Mesothelial cell of epicardium (in vitro differentiated cells): ENCODE measurements at places on chromosomes 1 and 21.
A peak's percentile ranks its signal among the peaks of the same experiment; 100 is the strongest.

GRCh38 chr1:19405761-19406487 is 79.4 kb downstream of the CAPZB start:
- DNase-seq, result no peak

DNA sequence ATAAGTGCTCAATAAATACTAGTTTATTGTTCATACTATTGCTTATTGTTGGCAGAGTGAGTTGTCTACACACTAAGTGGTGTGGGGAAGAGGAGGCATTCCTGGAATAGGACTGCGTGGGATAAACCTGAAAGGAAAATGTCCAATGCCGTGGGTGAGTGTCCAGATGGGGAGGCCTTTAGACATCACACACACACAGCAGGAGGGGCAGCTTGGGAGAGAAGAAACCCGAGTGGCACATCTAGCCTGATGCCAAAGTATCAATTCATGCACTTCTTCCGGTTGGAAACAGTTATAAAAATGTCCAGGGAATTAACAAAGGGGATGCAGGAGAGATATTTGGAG is 27.3 kb downstream of the CCN1 start:
- no peak for DNase-seq

- DNase-seq, result no peak
Observed at GRCh38 chr1:17682400-17682799, 72.7 kb upstream of the ACTL8 start.

GRCh38 chr1:214840356-214840755 is 237.4 kb downstream of the CENPF start:
- no peak for DNase-seq

GRCh38 chr1:22572818-22573217 is 9.5 kb downstream of the EPHA8 start:
- no peak for DNase-seq

- no peak for DNase-seq
Observed at GRCh38 chr1:192633533-192634253, 2.3 kb upstream of the RGS13 start.

GRCh38 chr1:25549273-25550154 is 6.1 kb downstream of the LDLRAP1 start:
- no peak for DNase-seq

- no peak for DNase-seq
Observed at GRCh38 chr1:95406279-95406678, 172.3 kb downstream of the RWDD3 start.

DNA sequence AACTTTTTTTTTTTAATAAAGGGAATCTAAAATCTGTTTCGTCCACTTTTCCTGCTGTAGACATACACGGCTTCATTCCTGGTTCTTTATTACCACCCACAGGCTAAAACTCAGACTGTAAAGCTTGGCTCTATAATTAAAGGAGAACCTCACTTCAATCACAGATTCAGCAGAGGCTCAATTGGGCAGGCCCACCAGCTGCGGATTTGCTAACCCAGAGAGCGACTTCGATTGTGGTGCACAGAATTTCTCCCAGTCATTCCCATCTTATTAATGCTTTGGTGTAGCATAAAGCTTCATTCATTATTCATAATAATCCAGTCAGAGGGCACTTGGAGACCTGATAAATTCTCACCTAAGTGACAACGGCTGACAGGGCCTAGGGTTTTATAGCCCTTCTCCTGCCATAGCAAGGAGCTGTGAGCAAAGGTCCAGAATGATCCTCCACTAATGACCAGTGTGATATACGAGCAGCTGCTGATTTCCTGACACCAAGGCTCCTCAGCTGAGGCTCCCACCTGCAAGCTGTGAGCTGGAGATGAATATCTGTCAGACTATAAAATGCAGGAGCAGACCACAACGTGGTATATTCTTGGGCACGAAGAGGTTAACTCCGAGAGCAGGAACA is 149.0 kb downstream of the ATP6V1G3 start:
- no peak for DNase-seq

- DNase-seq, result no peak
Observed at GRCh38 chr1:181121498-181121897, 33.0 kb downstream of the IER5 start.

DNA sequence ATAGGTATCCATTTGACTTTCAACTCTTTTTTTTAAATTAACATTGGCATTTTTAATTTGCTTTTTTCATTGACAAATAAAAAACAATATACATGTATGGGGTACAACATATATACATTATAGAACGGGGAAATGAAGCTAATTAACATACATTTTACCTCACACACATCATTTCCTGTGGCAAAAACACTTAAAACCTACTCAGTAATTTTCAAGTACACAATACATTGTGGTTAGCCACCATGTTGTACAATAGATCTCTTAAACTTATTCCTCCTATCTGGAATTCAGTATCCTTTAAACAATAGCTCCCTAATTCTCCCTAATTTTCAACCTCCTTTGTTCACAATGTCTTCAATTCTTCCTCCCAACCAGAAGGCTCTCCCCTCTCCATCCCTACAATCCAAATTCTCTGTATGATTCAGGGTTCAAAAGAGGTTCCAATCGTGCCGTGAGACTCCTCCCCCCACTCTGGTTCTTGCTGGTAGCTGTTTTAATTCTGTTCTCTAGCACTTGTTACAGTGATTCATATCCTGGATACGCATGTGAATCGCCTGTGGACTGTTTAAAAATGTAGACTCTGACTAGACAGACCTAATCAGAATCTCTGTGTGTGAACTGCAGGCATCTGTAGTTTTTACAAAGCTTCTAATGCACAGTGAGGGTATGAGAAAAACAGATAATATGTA is 87.6 kb upstream of the DUSP10 start:
- no peak for DNase-seq

DNA sequence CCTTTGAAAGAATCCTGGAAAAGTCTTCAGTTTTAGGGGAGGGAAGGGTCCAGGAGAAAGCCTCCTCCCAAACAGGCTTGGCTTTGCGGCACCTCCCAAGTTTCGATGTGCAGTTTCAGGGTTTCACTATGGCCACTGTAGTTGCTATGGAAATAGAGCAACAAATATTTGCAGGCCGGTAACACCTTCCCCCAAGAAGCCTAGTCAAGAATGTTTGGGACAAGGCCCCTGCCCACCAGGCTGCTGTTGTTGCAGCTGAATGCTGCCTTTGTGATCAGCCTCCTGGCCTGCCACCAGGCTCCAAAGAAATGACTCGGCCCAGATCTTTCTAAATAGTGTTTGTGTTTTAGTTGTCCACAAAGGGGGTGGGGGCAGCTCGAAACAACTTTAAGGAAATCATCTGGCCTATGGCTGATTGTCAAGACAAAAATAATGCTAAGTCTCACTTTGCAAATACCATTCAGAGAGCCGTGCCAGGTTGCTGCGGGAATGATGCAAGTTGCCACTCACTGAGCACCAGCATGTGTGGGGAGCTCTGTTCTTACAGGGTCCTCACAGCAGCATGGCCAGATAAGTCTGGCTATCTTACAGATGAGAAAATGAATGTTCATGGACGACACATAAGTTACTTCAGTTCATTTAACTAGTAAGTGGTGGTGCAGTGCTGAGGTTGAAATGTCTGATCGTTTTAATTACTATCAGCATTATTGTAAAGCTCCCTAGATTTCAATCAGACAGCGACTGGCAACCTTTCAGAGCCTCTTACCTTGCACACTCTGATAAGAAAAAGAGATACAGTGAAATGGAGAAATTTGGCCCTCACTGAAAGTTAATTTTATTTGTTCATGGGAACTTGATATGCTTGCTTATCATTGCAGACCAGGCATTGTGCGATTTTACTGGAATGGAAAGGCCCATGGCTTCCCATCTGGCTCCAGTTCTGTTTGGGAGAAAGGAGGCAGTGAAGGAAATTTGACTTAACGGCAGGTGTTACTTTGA is 91.2 kb upstream of the JUN start:
- DNase-seq, result no peak

DNA sequence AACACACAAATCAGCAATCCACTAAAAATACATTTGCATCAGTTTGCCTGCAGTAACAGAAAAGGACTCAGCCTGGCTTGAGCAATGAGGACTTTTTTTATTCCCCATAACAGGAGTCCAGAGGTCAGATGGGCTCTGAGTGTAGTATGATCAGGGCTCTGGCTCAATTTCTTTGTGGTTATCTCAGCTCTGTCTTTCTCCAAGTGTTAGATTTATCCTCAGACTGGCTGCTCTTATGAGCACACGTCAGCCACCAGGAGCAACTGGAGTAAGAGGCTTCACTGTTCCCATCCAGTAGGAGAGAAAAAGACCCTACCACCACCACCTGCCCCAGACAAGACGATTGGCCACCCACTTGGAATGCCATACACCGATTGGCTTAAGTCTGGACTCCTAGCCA is 36.2 kb upstream of the KLHDC7A start:
- no peak for DNase-seq

GRCh38 chr1:30008998-30009657 is 714.3 kb downstream of the MATN1 start:
- no peak for DNase-seq

GRCh38 chr21:41641821-41642701 is 124.8 kb downstream of the RIPK4 start:
- DNase-seq, result no peak

GRCh38 chr1:116150368-116150767 is 39.2 kb downstream of the MAB21L3 start:
- DNase-seq, result no peak

- no peak for DNase-seq
Observed at GRCh38 chr1:58006421-58007046, 540.0 kb downstream of the OMA1 start.

- DNase-seq, result no peak
Observed at GRCh38 chr1:178946416-178946815, 75.5 kb upstream of the ANGPTL1 start.

DNA sequence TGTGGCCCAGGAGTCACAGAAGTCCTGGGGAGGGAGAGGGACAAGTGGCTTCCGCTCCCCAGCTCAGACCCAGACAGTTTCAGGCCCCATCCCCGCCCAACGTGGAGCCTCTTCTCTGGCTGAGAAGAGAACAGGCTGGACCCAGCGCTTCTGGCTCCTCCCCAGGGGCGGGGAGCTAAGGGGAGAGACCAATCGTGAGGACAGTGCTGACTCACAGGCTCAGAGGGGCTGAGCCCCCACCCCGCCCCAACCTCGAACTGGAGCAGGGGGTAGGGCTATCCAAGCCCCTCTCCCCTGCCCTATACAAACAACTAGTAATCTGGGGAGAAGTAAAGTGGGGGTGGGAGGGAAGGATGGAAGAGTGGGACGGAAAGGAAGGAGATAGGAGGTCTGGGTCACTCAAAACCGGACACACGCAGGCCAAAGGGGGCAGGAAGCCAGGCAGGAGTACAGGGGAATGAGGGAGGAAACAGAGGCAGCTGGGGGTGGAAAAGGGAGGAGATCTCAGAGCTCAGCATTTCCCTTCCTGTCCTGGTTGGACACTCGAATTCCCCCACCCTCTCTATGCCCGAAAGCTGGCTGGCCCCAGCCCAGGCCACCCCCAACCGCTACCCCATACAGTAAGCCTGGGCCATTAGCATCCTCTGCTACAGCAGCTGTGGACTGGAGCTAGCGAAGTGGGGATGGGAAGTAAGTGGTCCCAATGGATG is at the start of gene SHC1:
Gene SHC1 (minus strand): TSS at position 117 of the 710 bp plus-strand sequence. CDS start 221 bp downstream, outside the sequence.
- peak; percentile 74 for DNase-seq

DNA sequence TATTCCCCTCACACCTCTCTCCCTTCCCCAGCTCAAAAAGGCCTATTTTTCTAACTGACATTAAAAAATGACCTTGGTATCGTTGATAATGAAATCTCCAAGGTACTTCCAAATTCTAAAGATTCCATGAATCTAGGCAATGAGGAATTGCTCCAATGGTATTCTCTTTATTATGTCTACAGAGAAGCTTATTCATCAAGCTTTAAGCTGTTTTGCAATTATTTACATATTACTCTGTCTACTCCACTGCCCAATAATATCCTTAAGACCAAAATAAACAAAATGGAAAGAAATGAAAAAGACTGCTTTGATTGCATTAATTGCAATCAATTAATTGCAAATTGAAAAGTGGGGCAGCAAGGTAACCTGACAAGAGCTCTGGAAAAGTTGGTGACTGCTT is 7.9 kb downstream of the PLPP3 start:
- DNase-seq, result no peak

- DNase-seq, result no peak
Observed at GRCh38 chr1:95132762-95133161, 15.6 kb downstream of the TLCD4 start.

- DNase-seq, result no peak
Observed at GRCh38 chr1:220272841-220273090, 513 bp upstream of the RAB3GAP2 start.

- DNase-seq, result peak; percentile 69
Observed at GRCh38 chr1:2314803-2315673, 76.3 kb downstream of the MORN1 start.

DNA sequence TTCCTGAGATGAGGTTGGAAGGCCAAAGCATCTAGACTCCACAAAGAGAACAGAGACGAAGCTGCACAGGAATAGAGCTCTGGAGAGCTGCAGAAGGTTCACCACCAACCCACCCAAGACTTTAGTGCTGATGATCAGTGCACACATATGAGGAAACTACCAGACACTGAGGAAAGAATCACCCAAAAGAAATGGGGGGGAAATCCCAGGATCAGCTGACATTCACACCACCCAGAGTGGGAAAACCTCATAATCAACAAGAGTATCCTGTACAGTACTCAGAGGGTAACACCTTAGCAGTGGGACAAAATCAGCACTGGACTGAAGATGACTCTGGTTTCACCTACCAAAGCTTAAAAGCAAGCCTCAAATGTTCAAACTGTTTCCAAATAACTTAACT is 36.4 kb downstream of the DENND1B start:
- DNase-seq, result no peak

DNA sequence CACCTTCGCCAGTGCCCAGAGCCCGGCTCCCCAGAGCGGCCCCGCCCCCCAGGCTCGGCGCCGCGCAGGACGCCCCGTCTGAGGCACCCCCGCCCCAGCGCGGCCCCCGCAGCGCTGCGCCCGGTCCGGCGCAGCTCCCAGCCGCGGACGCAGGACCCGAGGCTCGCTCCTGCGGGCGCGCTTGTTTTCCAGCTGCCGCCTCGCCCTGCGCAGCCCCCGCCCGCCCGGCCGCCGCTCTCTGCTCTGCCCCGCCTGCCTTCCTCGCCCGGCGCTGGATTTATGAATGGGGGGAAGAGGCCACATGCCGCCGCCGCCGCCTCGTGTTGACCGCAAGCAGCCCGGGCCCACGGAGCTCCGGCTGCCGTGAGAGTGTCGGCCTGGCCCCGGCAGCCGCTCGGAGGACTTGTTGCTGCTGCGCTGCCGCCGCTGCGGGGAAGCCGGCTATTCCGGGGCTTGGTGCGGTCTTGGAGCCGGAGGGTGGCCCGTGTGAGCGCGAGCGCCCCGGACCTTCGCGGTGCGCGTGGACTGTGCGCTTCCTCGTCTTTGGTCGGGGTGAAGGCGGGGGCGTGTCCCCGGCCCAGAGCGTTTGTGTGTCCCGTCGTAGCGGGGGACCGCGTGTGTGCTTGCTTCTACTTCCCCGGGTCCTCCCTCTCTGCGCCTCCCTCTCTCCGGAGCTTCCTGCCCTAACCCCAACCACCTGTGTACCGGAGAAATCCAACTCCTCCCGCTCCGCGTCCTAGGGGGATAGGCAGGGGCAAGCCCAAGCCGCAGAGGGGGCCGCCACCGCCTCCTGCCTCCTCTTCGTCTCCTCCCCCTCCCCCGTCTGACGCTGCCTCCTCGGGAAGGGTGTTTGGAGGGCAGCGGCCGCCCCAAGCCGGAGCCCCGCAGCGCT is 736 bp downstream of the KCNC4 start:
- DNase-seq, result peak; percentile 61

- DNase-seq, result no peak
Observed at GRCh38 chr1:214427871-214428277, 123.5 kb downstream of the PTPN14 start.
